ENCODE measurements at places on chromosomes 4 and X. TPM values are rescaled to one million over a fixed set of nuclear protein-coding genes. Genes with fewer than 3 reads are reported as not detected.

GRCh38 chrX:68462197-68462596, 28.9 kb upstream of the OPHN1 start:
- no peak for DNase-seq

GRCh38 chr4:94570558-94570957, 118.8 kb downstream of the PDLIM5 start:
- DNase-seq, result no peak

DNA sequence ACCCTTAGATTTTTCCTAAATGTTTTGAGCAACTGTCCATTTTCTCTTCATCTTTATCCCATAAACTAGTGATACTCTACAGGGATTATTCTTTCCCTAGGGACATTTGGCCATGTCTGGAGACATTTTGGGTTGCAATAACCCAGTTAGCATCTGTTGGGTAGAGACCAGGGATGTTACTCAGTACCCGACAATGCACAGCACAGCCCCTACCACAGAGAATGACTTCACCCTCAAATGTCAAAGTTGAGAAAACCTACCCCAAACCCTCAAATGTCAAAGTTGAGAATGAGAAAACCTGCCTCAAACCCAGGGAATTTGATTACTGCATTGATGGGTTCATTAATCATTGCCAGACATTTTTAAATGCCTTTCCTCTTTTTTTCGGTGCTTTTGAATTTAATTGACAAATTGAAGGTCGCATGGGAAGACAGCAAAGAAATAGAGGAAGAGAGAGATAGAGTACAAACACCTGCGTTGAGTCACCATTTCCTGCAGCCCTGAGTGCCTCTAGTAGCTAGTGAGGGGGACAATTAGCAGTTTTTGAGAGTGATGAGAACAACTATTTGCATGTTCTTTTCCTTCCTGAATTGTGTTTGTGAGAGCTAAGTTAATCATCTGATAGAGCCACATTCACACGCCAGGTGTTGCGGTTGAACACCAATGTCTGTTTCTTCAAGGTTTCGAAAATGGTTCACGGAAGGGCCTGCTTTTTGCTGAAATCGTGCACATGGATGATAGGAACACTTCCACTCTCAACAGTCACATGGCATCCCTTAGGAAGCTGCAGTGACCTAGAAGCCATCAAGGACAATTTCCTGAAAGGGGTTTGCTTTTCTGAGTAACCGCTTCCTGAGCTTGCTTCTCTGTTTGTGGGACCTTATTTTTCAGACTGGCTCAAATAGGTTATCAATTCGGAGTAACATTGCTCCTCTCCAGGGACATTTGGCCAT, 203.9 kb upstream of the VCX3A start:
- no peak for DNase-seq

The DMRTC1 gene
- not detected for polyA plus RNA-seq

The PABPC1L2A gene
- not detected for polyA plus RNA-seq

DNA sequence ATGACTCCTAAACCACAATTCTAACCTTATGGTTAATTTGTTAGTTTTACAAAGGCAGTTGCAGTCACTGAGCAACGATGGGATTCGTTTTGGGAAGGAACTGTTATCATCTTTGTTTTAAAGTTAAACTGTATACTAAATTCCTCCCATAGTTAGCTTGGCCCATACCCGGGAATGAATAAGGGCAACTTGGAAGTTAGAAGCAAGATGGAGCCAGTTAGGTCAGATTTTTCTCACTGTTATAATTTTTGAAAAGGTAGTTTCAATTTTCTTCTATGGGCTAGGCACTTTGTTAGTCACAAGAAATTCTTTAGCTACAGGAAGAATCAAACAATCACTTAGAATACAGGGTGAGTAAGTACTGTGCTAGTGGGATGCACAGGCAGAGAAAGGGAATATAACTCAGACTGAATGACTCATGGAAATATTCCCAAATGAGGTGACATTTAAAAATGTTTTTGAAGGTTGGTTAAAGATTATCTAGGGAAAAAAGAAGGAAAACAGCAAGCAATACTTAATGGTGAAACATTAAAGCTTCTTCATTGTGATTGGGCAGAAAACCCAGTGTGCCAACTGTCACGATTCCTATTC, 153.6 kb downstream of the MAGEB17 start:
- no peak for DNase-seq

GRCh38 chrX:48558271-48558670, 16.0 kb upstream of the RBM3 start:
- no peak for DNase-seq

- no peak for DNase-seq
Observed at GRCh38 chr4:164169591-164169990, 584.3 kb upstream of the SMIM31 start.

- DNase-seq, result no peak
Observed at GRCh38 chrX:24774650-24775049, 80.9 kb downstream of the POLA1 start.

- DNase-seq, result no peak
Observed at GRCh38 chr4:184104419-184105101, 113.1 kb downstream of the ENPP6 start.

DNA sequence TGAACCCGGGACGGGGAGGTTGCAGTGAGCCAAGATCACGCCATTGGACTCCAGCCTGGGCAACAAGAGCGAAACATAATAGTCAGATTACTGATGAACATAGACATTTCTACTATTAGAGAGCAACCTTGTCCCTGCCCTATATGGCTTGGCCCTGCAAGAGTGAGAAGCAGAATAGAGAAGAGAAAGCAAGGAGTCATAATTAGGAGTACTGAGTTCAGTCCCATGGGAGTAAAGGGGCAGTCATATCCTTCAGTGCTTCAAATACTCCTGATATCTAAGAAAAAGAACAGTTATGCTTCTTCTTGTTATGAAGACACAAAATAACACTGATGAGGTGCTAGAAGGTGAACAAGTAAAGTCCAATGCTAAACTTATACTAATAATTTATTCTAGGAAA, 33.8 kb downstream of the CLDN2 start:
- DNase-seq, result no peak

DNA sequence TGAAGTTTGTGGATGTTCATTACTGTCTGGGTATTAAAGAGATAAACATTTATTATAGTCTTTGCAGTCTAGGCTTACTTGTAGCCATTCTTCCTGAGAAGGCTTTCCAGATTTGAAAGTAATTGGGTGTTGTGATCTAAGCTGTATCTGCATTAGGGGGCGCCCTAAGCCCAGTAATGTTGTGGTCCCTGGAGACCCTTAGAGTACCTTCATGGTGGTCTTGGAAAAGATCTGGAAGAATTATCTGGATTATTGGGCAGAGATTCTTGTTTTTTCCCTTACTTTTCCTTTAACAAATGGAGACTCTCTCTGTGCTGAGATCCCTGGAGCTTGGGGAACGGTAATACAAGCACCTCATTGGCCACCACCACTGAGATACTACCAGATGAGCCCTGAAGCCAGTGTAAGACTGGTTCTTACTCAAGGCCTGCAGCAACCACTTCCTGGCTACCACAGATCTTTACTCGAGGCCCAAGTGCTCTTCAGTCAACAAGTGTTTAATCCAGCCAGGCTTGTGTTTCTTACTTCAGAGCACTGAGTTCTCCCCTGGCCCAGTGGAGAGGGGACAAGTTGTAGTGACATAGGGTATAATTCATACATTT, 63.1 kb downstream of the RTL3 start:
- DNase-seq, result no peak
